Femur (tissue), 1 donor: ENCODE measurements at places on chromosomes 6 and 20.
A peak's percentile ranks its signal among the peaks of the same experiment; 100 is the strongest.

GRCh38 chr20:13325033-13325432 is 104.0 kb downstream of the ISM1 start:
- DNase-seq: no peak

- no peak for DNase-seq
These were observed 176.1 kb downstream of the ID4 start for GRCh38 chr6:20013066-20013861.

- DNase-seq: no peak
These were observed 6.0 kb downstream of the TCF21 start for GRCh38 chr6:133894795-133895358.

- DNase-seq: peak; percentile 95
These were observed 41.2 kb upstream of the LY86 start for GRCh38 chr6:6547110-6547879.

GRCh38 chr6:55239099-55239498 is 64.8 kb downstream of the HCRTR2 start:
- DNase-seq: peak; percentile 28

- no peak for DNase-seq
These were observed 253.9 kb downstream of the SLC24A3 start for GRCh38 chr20:19466206-19466928.

- DNase-seq: no peak
These were observed 2.9 kb downstream of the MAP7 start for GRCh38 chr6:136547336-136547735.

DNA sequence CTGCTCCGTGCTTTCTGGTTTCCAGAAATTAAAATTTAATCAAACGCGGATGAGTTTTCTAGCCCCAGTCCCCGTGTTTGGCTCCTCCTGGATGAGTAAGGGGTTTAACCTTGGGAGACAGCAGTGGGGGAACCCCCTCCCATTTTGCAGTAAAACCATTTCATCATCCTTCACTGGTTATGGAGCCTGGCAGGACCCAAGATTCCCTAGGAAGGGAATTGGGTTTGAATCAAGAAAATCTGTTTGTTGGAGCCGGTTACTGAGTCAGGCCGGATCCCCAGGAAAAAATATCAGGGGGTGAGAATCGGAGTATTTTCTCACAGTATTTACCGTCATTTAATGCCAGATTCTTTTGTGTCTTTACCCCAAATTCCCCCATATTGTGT is 754 bp downstream of the YWHAB start:
- DNase-seq: no peak

DNA sequence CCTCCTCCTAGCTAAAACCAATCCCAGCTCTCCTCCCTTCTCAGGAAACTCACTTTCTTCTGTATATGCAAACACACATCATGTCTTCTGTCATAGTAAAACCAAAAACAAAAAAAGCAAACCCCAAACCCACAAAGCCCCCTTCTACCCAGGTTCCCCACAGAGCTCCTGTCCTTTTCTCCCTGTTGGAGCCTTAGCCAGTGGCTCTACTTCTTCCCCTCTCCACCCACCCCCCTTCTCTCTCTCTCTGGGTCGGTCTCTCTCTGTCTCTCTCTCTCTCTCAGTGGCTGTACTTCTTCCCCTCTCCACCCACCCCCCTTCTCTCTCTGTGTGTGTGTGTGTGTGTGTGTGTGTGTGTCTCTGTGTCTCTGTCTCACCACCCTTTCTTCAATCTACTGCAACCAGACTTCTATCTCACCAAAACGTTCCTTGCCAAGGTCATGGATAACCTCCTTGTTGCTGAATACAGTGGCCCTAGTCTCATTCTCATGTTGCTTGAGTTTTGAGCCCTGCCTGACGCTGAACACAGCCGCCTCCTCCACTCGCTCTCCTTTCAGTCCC is 8.7 kb upstream of the OSER1 start:
- no peak for DNase-seq

GRCh38 chr6:89862273-89862672 is 32.0 kb upstream of the GJA10 start:
- no peak for DNase-seq
